ENCODE measurements at places on chromosomes 3 and 15.

GRCh38 chr15:25850154-25851111 is 12.7 kb downstream of the ATP10A start:
- peak; percentile 70 for DNase-seq

DNA sequence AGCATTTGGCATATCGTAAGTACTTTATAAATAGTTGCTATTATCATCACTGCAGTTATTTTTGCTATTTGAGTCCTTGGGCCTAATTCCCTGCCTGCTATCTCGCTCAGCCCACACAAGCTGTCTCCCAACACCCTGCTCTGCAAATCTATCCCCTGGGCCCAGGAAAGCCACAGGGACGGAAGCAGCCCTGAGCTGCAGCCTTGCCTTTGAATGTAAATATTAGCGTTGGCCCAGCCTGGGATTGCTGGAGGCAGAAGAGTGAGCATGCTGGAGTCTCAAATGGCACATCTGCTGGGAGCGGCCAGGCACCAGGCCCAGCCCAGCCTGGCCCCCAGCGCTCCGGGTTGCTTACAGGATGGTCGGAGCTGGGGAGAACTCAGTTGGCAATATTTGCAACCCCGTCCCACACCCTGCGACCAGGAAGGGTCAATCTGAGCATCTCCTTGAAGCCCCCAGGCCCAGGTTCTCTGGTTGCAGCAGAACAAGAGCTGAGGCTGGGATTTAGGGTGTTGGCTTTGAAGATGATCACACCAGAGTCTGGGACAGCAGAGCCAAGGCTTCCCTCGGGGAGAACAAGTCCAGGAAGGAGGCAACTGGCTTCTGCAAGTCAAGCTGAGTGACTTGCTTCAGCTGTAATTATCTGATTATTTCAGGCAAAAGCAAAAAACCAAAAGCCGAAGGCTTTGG is 529.6 kb downstream of the SHQ1 start:
- DNase-seq = no peak

DNA sequence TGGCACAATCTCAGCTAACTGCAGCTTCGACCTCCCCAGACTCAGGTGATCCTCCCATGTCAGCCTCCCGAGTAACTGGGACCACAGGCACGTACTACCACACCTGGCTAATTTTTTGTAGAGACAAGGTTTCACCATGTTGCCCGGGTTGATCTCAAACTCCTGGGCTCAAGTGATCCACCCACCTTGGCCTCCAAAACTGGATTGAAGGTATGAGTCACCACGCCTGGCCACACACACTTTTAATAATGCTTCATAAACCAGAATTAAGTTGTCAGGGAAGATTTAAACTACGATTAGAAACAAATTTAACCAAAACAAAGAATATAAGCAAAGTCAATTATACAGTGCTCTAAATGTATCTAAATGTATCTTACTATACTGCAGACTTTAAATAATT is 87.5 kb downstream of the LRRFIP2 start:
- DNase-seq = no peak

DNA sequence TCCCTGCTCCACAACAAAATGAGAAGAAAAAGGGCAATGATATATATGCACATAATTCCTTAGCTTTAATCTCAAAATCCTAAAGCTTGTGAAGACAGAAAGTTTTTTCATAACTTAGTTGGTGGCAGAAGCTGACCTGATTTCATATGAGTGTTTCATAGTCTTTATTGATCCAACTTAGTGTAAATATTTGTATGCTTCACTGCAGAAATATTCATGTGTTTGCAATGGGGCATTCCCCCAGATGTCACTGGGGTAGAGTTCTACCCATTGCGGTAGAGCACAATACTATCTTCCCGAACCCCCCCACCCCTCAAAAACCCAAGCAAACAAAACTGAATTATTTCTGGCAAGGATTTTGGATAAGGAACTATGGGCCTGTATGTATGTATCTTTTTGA is 221.2 kb downstream of the THRB start:
- no peak for DNase-seq

DNA sequence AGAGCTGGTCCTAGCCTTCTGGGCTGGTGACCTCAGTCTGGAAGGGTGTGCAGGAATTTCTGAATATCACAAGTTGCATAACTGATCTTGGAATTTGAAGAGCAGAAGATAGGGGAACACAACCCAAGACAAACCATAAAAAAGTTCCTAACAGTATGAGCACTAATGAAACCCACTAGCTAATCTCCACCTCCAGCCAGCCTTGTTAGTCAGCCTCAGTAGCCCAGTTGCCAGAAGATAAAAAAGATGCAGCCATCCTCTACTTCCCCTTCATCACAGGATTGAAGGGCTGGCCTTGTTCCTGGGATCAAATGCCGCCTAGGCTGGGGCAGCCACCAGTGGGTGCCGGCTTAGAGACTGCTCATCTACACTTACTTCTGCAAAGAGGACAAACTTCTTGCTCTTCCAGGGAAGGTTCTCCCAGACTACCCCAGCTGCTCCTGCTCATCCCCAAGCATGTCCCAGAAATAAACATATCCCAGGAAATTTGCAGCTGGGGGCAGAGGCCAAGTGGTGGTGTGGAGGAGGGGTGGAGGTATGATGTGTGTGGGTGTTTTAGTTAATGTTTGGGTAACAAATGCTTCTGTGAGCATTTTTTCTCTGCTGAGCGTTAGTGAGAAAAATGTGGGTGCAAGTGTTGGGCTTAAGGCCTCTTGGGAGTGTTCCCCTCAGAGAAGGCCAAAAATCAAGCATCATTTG is 9.2 kb upstream of the ITGA11 start:
- DNase-seq = no peak

DNA sequence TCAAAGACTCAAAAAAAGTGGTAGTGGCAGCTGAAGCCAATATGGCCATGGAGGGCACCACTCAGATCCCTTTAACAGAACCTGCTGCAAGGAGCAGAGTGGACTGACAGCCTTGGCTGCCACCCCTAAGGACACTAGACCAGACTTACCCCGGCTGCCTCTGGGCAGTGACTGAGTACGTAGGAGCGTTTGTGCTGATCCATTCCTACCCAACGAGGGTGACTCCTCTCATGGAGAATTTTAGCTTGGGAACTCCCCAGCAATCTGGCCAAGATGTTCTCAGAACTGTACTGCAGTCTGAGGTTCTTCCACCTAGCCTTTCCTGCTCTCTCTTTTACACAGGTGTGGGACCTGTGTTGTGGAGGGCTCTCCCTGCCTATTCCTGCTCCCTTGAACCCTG is 22.1 kb downstream of the CLEC3B start:
- no peak for DNase-seq

GRCh38 chr3:196189566-196190347 is 21.4 kb downstream of the ZDHHC19 start:
- DNase-seq = no peak

DNA sequence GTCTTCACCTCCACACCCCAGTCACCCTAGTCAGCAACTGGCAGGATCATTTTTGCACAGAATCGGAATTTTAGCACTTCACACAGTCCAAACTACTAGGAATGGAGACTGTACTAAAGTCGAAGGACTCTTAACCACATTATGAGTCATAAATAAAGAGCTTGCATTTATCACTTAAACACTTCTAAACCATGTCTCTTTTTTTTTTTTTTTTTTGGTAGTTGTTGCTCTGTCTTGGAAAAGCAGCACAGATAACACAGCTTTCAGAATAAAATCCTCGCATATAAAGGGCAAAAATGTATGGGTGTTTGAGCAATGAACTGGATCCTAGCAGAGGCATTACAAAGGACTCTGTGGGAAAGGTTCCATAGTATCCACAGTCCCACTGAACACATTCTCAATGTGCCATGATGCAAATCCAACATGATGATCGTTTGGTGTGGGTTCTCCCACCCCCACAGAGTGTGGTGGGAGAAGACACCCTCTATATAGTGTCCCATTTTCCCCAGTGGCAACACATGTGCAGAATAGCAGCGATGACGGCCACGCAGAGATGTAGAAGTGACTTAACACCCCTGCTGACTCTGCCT is 47.1 kb downstream of the FOXP1 start:
- no peak for DNase-seq

GRCh38 chr3:187292631-187293515 is 1.3 kb upstream of the MASP1 start:
- DNase-seq = no peak

DNA sequence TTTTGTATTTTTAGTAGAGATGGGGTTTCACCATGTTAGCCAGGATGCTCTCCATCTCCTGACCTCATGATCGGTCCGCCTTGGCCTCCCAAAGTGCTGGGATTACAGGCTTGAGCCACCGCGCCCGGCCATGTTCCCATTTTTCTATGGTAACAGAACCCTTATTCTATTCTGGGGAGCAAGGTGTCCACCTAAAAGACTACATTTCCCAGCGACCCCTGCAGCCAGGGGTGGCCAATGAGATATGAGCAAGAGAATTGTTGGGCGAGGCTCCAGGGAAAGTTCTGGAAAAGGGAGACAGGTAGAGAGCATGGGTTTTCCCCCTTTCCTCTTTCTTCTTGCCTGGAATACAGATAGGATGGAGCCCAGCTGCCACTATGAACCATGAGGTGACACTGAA is 96.9 kb downstream of the LINGO1 start:
- DNase-seq = no peak

GRCh38 chr3:11134794-11135193 is 19.5 kb upstream of the HRH1 start:
- DNase-seq = no peak

GRCh38 chr3:195416795-195417194 is 26.0 kb downstream of the ACAP2 start:
- no peak for DNase-seq

DNA sequence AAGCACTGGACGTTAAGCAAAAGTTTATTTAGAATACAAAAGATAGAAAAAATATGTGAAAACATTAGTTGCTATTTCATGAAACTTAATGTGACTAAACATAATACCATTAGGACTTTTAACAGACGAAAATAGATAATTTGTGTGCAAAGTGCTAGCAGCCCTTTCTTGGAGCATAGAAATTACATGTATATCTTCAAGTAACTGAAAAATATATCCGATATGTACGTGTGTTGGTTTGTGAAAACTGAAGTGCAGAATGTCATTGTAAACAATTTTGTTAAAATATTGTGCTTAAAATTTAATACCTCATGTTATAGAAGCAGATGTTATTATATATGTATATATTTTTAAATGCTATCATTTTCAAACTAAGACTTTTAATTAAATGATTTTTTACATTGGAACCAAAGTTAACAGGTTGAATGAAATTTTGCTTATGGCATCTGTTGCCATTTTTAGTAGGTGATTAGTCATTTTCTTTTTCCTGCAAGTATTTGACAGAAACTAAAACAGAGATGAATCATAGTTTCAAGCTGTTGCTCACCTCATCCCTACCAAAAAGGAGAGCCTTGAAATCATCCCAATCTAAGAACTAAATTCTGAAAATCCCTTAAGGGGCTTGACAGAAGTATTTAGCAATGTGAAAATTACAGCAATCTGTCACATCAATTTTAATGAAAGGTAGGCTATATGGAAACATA is 334.8 kb downstream of the NAALADL2 start:
- no peak for DNase-seq

- DNase-seq = no peak
Measured at GRCh38 chr15:67836134-67836455, 3.8 kb downstream of the RNU6-1 start.

DNA sequence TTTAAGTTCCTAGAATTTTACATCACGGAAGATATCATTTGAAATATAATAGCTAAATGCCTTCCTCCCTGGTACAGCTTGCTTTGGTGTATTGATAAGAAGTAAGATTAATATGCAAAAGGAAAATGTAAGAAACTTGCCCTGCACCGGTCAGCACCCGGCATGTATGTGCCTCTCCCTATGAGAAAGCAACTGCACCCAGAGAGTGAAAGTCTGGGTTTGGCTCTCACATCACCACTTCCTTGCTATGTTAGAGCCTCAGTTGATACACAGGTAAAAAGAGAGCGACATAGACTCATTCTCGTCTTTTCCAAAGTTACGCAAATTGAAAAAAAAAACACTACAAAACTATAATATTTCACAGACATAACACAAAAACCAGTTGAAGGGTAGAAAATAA is 96.7 kb downstream of the FOXP1 start:
- DNase-seq = peak; percentile 38

DNA sequence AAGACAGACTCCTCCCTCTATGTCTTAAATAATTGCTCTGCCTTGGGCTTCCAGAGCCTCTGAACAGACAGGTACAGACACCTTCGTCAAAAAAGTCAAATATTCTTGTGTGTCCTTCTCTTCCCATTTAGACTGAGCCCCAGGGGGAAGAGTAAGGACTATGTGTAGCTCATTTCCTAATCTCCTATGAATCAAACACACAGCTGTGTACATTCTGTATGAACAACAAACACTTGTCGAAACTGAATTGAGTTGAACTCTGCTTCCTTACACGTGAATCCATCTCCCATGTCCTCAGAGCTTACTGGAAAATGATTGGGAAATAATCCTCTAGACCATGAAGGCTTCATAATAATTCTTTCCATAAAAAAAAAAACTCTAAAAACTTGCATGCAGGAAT is 80.8 kb downstream of the MOBP start:
- no peak for DNase-seq

- DNase-seq = no peak
Measured at GRCh38 chr15:56913241-56913640, 5.2 kb upstream of the TCF12 start.

GRCh38 chr3:122299872-122300460 is 25.1 kb upstream of the CSTA start:
- no peak for DNase-seq

GRCh38 chr3:111311126-111311525 is 230.9 kb upstream of the CD96 start:
- no peak for DNase-seq

DNA sequence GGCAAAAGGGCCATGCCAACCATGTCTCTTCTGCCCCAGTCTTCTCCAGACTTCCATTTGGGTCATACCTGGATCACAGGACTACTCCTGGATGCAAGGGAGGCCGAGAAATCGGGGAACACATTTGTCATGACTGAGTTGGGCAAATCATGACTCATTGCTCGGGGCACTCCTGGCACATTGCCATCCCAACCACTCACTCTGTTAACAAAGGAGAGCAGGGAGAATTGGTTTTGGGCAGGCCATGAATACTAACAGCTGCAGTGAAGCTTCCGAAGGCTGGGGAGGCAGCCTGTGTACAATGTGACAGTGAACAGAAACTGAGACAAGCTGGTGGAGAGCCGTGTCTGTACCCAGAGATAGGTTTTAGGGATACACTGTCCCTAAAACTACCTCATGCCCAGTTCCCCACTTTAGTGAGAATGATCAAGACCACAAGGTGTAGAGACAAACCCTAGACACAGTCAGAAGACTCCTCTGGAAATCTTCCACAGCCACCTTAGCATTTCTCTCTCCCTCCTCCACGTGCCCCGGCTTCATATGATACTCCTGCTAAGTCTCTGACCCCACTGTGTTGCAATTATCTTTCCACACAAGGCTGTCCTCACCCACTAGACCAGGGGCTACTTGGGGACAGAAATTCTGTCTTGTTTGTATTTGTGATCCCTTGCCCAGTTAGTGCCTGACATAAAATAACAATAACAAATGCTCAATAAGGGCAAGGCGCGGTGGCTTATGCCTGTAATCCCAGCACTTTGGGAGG is 10.5 kb upstream of the BUB1B start:
- DNase-seq = no peak

DNA sequence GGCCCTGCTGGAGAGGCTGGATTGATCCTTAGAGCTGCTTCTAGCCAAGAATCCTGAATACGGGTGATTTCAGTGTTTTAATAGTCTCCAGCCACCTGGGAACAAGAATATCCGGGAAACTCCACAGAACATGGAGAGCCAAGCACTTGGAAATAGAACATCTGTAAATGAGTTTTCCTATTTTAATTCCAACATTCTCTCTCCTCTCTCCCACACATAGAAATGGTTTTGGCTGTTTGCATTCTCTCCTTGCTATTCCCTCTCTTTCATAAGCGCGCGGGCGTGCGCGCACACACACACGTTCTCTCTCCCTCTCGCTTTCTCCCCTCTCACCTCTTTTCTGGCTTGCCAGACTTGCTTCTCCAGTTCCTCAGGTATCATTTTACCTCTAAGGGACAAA is 50.6 kb downstream of the GADL1 start:
- DNase-seq = no peak
